Stimulated activated CD8-positive, alpha-beta memory T cell treated with anti-CD3 and anti-CD28 coated beads, Interleukin-2, amount 100 ng/mL, for 1 hour (primary cell): ENCODE measurements at places on chromosomes 3 and 15.

DNA sequence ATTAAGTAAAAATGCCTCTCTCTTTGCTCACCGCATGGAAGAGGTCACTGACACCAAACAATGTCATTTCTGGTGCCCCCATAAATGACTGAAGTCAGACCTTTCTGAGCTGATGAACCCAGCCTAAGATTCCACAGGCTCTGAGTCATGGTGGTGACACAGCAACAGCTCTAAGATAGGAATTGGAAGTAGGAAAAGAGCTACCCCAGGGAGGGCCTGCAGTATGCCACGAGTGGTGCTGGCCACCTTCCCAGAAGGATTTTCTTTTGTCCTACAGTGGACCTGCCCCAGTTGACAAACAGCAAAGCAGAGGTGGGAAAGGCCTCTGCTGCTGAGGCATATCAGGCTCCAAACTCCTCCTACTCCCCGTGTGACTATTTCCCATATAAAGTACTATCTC, 208.1 kb downstream of the MINAR1 start:
- no peak for DNase-seq

DNA sequence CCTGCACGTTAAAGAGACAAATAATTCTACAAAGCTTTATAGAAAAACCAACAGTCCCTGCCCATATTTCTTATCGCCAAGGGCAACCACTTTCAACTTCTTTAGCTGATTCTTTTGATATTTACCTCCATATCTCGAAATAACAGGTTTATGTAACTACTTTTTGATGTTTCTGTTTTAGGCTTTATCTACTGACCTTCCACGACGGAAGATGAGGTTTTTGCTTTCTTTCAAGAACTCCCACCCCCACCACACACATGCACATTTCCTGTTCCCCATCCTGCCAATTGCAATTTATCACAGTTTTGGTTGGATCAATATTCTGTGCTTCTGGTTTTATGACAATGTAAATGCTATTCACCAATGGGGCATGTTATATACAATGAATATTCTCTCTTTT, 330.4 kb upstream of the ICE2 start:
- no peak for DNase-seq

DNA sequence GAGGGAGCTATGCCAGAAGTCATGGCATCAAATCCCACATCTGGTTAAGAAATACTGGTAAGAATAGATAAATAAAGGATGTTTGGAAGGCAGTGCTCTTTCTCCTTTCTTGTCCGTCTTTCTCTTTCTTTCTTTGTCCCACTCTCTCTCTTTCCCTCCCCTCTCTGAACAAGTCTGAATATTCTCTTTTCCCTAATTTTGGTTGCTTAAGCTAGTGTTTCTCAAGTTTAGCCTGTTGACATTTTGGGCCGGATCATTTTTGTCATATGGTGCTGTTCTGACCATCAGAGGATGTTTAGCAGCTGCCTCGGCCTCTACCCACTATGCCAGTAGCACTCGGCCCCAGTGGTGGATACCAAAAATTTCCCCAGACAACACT, 405.3 kb upstream of the C2CD4B start:
- DNase-seq: no peak

GRCh38 chr3:117358717-117359314, 649.2 kb downstream of the TUSC7 start:
- no peak for DNase-seq

GRCh38 chr3:4587061-4587837, 94.1 kb downstream of the ITPR1 start:
- no peak for DNase-seq

DNA sequence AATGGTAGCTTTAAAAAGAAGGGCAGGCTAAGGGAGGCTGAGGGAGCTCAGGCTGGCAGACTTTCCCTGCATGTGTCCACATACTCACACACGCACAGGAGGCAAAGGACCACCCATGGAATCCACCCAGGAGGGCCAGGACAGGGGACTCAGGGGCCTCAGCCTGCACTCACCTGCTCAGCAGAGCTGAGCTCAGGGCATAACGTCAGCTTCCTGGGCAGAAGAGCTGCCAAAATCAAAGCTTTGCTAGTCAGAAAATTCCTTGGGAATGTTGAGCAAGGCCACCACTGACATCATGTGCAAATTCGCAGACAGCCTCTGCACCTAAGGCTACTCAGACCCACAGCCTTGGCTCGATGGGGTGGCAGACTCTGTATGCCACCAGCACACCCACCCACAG, 16.4 kb upstream of the ALAS1 start:
- no peak for DNase-seq

DNA sequence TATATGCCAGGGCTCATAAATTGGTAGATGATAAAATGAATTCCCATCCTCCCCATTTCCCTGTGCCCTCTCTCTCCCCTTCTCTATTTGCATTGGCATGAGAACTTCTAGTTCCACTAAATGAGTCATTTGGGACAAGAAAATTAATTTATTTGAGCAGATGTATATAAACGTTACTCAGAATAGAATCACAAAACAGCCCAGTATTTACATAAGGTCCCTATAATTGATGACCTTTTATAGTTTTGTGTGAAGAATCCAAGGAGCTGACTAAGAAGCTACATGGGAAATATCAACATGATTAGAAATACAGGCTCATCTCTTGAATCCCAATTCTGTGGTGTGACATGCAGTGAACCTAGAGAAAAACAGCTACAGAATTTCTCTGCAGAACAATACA, 617.7 kb upstream of the NR2F2 start:
- DNase-seq: no peak

DNA sequence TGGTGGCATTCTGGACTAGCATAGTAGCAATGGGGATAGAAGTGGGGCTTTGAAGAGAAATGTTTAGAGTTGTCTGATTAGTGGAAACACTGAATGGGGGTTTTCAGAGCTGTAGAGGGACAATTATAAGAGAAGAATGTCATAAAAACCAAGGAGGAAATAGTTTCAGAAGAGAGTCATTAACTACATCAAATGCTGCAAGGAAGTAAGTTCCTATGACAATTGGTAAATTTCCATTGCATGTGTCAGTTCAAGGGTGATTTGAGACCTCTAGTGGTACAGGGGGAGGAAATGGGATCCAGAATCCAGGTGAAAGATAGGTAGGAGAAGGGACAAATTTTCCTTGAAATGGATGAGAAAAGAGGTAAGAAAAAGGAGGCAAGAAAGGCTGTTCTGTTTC, 68.3 kb upstream of the TBC1D5 start:
- DNase-seq: no peak

DNA sequence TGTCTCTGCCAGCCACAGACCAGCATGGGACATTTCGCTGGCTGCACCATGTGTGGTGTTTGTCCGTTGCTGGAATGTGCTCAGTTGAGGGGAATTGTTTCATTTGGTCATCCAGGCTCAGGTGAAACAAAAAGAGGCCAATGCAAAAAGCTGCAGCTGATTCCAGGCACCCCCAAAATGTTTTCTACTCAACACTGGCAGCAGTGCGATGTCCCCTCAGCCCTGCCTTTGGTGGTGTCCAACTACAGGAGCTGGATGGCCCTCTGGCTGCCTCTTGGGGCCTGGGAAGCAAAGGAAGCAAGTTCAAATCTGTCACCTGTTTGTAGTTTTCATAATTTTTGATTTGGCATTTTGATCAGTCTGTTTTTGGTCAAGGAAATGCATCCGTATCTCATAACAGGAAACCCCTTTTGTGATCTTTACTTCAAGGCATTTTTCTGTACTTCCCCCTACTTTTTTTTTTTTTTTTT, 141.8 kb downstream of the EEFSEC start:
- no peak for DNase-seq

DNA sequence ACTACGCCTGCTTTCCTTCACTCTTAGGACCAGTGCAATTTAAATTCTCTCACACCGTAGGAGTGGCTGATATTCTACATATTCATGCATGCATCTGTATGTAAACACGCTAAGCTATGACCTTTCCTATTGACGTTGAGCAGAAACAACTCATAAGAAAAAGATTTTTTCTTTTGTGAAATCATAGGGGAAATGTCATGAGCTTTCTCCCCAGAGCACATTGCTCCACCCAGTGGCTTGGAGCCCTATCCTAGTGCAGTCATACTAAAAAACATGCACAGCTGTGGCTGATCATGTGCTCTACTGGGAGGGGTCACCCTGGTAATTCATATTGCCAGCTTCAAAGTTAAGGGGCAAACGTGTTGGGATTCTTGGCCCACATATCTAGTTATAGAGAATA, 1.8 kb upstream of the MESD start:
- no peak for DNase-seq

DNA sequence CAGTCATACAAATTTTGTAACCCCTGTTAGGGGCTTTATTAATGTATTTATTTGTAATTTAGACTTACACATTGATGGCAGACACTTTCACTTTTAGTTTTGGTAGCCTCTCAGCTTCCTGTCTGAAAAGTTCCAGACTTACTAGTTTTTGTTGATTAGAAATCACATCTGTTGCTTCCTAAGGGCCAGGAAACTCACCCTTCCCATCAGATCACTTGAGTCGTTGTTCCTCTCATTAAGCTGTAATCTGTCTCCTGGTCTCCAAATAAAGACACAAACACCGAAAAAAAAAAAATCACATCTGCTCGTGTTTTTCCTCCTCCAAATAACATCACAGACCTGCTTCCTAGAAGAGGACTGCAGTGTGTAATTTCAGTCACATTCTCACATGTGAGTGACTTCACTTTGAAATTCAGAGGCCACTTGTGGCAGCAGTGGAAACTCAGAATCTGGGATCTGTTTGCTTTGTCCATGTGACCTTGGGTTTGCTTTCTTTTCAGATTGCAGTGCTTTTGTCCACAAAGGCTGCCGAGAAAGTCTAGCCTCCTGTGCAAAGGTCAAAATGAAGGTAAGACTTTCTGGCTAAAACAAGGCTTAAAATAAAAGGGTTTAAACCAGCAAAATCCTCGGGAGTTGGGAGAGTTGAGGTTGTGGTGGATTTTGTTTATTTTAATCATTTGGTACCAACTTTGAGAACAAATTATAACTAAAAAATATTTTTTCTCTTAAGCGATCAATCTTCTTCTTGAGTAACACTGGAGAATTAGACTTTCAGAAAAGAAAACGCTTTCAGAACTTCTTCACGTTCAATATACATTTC, 87.0 kb downstream of the KLHL25 start:
- DNase-seq: no peak

- no peak for DNase-seq
Measured at GRCh38 chr15:38470816-38471215, 16.9 kb downstream of the FAM98B start.

DNA sequence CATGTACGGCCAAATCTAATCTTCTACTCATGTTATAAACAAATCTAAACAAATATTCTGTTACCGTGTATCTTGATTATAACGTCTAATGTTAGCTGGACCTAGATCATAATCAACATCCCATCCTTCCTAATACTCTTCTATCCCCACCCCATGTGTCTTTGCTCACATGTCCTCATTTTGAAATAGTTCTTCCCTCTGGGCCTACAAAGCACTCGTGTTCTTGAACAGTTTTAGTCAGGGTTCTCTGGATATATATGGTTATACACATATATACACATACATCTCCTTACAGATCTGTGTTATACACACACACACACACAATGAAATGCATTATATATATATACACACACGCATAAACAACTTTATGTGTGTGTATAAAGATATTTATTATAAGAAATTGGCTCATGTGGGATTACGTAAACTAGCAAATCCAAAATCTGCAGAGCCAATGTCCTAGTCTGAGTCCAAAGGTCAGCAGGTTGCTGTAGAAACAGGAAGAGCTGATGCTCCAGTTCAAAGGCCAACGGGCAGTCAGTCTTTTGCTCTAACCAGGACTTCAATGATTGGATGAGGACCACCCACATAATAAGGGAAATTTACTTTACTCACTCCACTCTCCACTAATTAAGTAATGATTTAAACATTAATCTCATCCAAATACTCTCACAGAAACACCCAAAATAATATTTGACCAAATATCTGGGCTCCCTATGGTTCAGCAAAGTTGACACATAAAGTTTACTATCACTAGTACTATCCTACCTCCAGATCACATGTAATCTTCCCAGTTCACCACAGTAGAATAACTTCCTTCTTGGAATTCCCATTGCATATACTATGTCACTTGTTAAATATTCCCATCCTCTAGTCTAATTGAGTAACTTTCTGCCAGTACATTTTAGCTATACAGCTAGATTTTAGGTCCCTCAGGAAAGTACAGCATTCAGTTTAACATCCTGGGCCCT, 450.0 kb downstream of the ROBO1 start:
- DNase-seq: no peak

DNA sequence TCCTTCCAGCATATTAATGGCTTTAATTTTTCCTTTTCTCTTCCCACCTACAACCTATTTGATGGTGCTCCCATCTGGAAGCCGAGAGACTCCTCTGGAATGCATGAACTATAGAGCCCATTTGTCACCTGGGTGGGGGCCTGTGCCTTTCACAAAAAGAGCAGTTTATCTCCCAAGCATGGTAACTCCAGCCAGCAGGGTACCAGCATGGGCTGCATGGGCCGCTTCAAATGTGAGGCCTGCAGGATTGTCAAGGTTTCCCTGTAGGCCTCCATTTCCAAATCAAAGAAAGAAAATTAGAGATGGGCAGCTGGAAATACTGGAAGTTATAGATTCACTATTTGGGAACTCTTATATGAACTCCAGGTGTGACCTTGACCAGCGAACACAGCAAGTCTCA, 50.7 kb upstream of the SKOR1 start:
- DNase-seq: no peak

DNA sequence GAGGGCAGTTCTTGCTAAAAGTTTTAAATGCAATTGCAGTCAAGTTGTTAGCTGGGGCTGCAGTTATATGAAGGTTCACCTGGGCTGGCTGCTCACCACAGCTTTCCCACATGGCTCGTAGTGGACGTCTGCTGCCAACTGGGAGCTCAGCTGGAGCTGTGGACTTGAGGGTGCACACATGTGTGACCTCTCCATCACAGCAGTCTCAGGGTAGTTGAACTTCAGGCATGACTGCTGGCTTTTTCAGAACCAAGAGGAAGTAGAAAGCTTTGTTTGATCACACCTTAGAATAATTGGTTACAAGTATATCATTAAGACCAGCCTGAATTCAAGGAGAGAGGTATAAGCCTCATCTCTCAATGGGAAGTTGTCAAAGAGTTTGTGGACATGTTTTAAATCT, 74.1 kb downstream of the CHL1 start:
- DNase-seq: no peak

DNA sequence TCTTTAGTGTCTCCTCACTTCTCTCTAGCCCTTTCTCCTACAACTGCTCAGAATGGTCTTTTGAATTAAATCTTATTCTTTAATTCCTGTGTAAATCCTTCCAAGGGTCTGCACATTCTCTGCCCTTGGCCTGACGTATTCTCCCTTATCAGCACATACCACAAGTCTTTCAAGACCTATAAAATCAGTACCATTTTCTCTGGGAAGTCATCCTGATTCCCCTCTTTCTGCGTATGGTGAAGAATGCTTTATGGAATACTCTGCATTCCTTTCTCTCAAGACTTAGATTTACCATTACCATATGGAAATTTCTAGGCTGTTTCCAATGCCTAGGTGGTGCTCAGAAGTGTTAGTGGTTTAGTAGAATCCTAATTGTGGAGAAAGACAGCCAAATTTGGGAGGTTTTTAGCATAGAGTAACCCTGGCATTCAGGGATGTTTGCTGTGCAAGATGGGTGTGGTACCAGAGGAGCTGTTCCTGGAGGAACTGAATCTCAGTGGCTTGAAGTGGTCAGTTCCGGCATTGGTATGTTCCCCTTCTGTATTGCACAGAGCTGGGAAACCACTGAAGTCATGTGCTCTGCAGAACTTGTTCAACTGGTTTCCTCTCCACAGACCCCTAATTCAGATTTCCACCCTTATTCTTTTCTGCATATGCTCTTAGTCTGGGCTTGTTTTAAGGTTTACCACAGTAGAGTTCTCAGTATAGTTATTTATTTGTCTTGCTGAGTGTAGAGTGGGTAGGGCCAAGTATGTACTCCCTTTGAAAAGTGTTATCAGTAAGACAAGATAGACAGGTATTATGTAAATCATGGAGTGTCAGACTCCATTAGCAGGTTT, 24.5 kb downstream of the IQGAP1 start:
- DNase-seq: no peak

GRCh38 chr15:65067645-65068402, at the start of gene RASL12:
Gene RASL12 (minus strand): TSS chr15:65067991. CDS start chr15:65067835, 156 bp downstream.
- no peak for DNase-seq
